ENCODE measurements at places on chromosomes 5 and 9.

GRCh38 chr5:164010900-164011299 is 505.5 kb downstream of the MAT2B start:
- DNase-seq = no peak

DNA sequence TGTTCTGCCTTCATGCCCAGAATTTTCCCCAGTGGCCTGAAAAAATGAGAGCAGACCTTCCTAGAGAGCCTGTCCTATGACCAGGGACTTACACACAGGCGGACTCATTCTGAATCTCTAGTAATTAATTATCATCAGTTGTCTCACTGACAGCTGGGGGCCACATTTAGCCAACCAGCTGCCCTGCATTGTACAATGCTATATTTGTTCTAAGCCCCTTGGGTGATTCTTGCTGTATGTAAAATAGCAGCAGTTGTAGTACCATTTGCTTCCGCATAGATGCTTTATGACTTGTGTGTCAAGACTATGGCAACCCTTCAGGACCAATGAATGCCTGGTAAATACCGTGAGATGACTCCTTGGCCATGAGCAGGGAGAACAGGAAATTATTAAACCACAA is 415.4 kb upstream of the SEMA6A start:
- no peak for DNase-seq

GRCh38 chr5:155040984-155041653 is 27.6 kb downstream of the KIF4B start:
- DNase-seq = no peak

DNA sequence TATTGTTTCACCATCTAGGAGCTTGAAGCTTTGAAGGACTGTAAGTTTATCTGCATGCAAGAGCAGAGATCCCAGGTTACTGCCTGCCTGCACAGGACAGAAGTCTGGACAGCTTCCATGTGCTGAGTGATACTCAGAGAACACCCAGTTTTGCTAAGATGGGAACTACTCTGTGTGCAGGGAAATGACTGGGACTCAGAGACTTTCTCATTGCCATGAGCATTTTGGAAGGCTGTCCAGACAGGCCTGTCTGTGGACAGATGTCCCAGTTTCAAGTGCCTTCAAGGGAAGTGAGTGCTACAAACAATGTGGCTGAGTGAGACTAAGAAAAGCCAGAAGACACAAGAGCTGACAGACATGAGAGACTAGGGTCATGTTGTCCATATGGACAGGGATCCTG is 19.2 kb upstream of the ZNF131 start:
- no peak for DNase-seq

DNA sequence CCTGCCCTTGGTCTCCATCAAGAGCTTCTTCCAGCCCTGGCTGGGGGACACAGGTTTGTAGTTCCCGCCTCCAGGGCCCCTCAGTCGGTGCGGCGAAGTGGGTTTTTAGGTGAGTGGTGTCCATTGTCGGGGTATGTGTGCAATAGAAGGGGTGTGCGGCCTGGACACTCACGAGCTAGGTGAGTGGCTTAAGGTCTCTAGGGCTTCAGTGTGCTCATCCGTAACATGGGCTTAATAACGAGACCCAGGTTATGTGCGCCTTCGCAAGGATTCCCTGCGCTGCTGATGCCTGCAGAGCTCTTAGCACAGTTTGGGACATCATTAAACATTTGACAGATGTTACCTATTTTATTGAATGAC is 656 bp downstream of the CEP78 start:
- DNase-seq = no peak

- DNase-seq = no peak
These were observed 1471.7 kb upstream of the C9orf72 start for GRCh38 chr9:29044959-29045358.

DNA sequence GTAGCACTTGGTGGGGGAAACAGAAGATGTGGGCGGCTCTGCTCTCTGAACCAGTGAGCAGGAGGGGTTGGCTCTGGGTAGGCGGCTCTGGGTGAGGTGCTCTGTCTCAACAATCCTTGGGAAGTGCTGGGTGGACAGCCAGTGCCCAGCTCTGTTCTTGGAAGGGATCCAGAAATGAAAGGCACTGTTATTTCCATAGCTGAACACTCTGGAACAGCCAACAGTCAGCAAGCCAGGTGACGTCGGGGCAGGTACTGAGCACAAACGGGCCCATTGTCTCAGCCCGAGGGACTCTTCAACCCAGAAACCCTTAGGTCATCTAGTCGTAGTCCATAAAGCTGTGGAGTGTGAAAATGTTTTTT is 36.3 kb downstream of the OLFM1 start:
- DNase-seq = no peak

DNA sequence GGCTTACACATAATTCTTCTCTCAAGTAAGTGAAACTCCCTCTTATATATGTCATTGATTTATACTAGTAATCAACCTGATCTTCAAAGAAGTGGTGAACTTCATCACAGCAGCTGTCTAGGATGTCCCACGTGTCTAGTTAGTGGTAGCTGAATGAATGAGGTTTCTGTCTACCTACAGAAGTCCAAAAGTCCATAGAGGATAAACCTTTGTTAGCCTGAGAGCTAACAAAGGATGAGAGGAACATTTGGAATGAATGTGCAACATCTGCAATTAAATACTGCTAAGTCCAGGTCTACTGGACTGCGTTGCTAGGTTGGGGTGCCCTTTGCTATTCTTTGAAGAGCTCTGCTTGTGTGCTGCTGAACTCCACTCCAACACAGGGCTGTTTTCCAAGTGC is 213.8 kb upstream of the DAP start:
- no peak for DNase-seq

GRCh38 chr9:14220256-14220655 is 93.7 kb downstream of the NFIB start:
- no peak for DNase-seq

DNA sequence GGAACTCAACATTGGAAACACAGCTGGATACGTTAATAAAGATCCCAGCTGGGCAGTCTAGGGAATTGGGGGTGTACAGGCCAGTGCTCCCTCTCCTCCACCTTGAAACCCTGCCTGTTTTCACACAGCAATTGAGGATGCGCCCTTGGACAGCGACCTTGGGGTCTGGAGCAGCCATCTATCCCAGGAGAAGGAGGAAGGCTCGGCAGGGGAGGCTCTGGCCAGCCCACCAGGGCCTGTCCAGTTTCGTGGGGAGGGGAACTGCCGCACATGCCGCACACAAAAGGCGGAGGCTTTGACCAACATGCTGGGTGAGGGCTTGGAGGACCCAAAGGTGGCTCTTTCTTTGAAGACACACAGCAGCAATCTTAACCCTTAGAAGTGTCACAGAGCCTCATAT is 1.4 kb downstream of the COL23A1 start:
- no peak for DNase-seq

GRCh38 chr5:16866795-16867576 is 69.1 kb downstream of the MYO10 start:
- DNase-seq = peak; percentile 72

GRCh38 chr9:6307551-6308096 is 20.6 kb upstream of the TPD52L3 start:
- no peak for DNase-seq

DNA sequence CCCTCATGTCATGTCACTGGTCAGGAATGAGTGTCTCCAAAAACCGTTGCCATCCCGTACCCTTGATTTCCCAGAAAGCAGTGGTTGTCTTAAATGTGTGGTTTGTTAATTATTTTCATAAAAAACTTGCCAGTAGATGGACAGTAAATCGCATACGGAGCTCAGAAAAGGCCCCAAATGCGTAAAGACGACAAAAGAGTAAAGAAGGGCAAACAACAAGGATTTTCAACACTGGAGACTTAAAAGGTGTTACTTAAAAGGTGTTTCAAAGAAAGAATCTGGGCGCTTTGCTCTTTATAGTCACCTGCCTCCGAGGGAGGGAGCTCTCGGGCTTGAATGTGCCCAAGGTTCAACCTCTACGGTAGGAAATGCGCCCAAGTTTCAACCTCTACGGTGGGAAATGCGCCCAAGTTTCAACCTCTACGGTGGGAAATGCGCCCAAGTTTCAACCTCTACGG is 734 bp downstream of the KIF27 start:
- DNase-seq = peak; percentile 38

- peak; percentile 61 for DNase-seq
These were observed 130.1 kb downstream of the GAPVD1 start for GRCh38 chr9:125391704-125392103.

GRCh38 chr5:72366324-72366976 is 46.3 kb downstream of the PTCD2 start:
- DNase-seq = peak; percentile 80

DNA sequence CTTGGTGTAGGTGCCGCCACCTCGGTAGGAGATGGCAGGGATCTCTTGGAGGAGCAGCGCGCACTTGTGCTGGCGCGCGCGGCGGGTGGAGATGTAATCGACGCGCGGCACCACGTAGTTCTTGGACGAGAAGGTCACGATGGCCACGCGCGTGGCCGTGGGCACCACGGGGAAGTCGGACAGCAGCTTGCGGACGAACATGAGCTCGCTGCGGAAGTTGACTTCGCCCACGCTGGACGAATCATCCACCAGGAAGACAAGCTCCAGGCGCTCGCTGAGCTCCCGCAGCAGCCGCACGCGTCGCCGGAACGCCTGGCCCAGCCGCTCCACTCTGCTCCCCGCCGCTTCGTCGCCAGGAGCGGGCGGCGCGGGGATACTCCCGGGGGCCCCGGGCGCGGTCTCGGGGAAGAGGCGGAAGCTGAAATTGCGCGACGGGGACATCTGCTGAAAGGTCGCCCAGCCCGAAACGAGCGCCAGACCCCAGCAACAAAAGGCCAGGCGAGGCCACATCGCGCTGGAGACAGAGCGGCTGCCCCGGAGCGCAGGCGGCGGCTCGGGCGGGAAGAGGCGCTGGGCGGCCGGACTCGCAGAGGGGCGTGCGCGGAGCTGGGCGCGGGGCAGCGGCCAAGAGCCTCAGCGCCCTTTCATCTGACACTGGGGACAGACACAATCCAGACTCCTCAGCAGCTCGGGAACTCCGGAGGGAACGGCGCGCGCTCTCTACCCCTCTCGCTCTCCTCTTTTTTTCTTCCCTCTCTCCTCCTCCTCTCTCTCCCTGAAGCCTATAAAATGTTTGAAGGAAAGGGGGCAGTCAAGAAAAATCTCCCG is at the start of gene SVEP1:
SVEP1 (minus strand) TSS at position 708 of the 828 bp plus-strand sequence; CDS start at position 510, 198 bp downstream.
- peak; percentile 77 for DNase-seq

GRCh38 chr9:126750941-126751725 is 53.7 kb upstream of the ZBTB43 start:
- no peak for DNase-seq

DNA sequence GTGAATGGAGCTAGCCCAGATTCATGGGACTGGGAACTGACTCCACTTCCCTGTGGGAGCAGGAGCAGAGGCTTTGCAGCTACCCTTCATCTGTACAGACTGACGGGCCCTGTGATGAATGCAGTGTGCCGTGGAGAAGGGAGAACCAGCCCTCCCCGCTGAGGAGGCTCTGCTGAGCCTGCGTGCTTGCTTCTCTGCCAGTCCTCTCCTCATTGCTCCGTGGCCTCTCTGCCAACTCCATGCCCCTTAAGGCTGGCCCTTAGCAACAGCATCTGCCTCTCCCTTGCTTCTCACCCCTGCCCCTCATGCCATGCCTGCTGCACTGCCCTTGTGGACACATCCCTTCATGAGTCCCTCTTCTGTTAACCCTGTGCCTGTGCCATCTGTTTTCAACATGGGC is 53.6 kb downstream of the GADD45G start:
- no peak for DNase-seq

GRCh38 chr9:80701061-80701460 is 988.3 kb downstream of the TLE1 start:
- DNase-seq = peak; percentile 8

DNA sequence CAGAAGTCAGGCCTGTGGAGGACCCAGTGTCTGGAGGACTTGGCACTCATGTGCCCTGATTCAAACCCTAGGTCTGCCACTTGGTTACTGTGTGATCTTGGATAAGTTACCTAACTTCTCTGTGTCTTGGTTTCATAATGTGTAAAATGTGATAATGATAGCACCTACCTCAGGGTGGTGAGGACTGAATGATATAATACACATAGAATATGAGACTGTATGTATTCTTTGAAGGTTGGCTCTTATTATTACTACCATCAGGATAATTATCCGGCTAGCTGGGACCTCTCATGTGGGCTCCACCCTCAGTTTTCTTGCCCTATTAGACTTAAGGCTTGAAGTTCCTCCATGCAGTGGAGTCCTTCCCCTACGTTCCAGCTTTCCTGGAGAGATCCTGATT is 172.2 kb downstream of the COL23A1 start:
- DNase-seq = no peak

DNA sequence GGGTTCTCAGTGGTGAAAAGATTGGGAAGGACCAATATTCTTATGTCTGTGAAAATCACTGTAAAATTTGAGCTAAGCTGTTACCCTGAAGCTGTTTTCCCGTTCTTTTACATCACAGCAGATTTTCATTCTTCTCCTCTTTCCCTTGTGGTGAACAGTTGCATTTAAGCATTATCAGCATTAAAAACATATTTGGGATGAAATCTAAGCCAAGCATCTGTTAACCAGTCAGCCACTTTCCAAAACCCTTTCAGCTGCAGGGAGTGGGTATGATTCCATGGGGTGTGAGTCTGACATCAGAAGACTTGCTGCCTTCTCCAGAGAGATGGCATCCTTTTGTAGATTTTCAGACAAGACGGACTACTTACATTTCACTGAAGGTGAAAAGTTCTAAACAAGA is 97.2 kb downstream of the TRIO start:
- DNase-seq = peak; percentile 59

DNA sequence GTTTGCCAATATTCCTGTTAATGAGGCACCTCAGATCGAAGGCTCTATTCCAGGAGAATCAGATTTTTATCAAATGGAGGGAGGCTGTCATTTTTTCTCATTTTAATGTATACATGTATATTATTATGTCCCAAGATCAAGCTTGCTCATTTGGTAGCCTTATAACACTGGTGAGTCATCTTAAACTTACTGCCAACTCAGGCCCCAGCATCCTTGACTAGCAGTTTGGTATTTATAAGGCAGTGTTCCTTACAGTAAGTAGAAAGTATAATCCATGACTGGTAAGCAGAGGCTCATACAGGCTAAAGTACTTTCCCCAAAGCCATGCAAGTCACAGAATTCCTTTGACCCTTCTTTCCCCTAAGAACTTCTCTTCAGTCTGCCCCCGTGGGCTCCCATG is 90.7 kb upstream of the NR3C1 start:
- DNase-seq = peak; percentile 94

DNA sequence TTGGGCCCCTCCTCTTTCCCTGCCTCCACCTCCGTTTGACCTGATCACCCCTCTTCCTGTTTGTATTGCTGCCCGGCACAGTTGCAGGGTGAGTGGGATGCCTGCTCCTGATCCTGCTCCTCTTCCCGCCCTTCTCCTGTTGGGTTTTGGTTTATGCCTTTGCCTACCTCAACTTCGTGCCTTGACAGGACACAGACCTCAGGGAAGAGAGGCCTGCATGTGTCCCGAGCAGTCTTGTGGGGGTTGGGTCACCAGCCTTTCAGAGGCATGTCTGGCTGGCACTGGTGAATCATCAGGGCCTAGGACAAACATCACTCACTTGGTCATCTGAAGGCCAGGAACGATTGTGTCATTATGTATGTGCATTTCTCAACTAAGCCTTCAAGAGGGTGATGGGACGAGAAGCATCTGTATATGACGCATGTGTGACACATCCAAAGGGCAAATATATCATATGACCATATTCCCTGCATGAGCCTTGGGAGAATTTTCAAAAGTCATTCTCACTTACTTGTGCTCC is 56.9 kb downstream of the NPR3 start:
- peak; percentile 99 for DNase-seq

GRCh38 chr9:18487611-18488010 is 13.7 kb downstream of the ADAMTSL1 start:
- no peak for DNase-seq

- no peak for DNase-seq
These were observed 7.5 kb downstream of the ABL1 start for GRCh38 chr9:130842545-130842944.
